ENCODE measurements at places on chromosomes 2 and 18.

- DNase-seq, result peak; percentile 7
These were observed 2.7 kb downstream of the TCF4 start for GRCh38 chr18:55585065-55585919.

GRCh38 chr2:216497382-216498069, 1.1 kb upstream of the RPL37A start:
- DNase-seq, result no peak

- peak; percentile 72 for DNase-seq
These were observed 586.5 kb upstream of the SLC8A1 start for GRCh38 chr2:41038408-41038807.

GRCh38 chr2:75221862-75222261, 22.5 kb upstream of the TACR1 start:
- DNase-seq, result peak; percentile 17

DNA sequence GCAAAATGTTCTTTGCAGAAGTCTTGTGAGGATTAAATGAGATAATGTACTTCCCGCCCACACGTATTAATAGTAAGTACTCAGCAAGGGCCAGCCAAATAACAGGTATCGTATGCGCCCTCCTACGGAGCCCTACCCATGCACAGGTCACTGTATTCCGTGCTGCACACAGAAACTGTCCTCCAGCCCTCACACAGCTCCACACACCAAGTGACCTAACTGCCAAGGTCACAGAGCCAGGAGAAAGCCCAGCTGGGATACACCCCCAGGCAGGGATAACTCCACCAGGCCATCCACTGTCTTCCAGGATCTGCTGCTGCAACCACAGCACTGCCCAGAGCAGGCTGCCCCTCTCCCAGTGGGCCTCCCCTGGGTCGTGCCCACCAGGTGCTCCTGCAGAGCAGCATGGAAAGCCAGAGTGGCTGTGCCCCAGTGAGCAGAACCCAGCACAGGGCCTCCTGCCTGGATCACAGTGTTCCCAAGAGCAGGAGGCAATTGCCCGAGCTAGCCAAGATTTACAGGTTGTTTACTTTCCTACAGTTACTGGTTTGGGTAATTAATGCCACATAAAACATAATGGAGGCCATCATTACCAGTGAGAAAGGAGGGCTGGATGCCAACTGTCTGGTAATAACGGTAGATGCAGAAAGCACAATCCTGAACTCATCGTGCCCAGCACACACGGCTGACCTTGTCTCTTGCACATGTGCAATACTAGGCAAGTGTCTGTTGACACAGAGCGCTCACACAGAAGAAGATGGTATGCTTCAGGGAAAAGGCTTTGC, 24.4 kb downstream of the TFCP2L1 start:
- DNase-seq, result no peak

DNA sequence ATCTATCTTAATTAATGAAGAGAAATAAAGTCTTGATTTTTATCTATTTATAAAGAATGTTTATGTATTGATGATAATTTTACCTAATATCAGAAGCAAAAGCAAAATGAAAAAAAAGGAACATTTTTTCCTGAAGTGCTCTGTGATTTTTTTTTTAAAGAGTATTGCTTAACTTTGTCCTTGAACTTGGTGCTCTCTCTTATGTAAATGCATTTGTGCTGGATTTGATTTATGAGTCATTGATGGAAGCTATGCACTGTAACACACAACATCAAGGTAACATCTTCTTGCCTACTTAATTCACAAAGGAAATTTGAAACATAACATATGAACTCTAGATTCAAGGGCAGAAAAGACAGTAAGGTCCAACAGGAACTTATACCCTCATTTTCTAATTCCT, 312.9 kb upstream of the CDH19 start:
- DNase-seq, result peak; percentile 4
